ENCODE measurements at places on chromosomes 2 and 18. TPM values are rescaled to one million over a fixed set of nuclear protein-coding genes. Genes with fewer than 3 reads are reported as not detected.
A peak's percentile ranks its signal among the peaks of the same experiment; 100 is the strongest.

GRCh38 chr2:240851078-240851991 lies 17.3 kb upstream of the AGXT start:
- peak; percentile 83 for DNase-seq
- no peak overlapping the region for H3K4me3 ChIP-seq
- no peaks in the 10 kb centered on the region for H3K4me1 ChIP-seq
- H3K27ac ChIP-seq = no peak overlapping the region

DNA sequence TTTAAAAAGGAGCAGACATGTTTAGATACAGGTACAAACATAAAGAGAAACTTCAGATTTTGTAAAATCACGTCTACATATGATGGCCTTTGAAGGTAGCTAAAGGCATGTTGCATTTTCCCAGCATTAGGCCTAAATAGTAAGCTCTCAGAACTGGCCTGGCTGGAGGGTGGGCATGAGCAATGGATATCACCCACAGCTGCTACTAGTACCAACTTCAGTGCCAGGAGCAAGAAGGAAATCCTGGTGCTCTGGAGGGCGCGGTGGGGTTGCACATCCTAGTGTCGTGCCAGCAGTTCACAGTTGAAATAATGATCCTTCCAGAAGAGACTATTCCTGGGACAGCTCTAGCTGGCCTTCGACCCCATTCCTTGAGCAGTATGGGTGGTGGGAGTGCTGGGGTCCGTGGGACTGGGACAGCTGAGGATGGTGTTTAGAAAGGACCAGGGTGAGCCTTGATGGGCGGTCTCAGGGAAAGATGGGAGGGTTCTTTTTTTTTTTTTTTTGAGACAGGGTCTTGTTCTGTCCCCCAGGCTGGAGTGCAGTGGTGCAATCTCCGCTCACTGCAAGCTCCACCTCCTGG lies 4.9 kb downstream of the DES start:
- peaks cover 30% of the 10 kb centered on the region for H3K4me1 ChIP-seq
- DNase-seq = no peak
- peaks cover 19% of the 10 kb centered on the region for H3K27me3 ChIP-seq
- H3K4me3 ChIP-seq = peak overlapping the region; percentile 21
- H3K27ac ChIP-seq = peak overlapping the region; percentile 47

DNA sequence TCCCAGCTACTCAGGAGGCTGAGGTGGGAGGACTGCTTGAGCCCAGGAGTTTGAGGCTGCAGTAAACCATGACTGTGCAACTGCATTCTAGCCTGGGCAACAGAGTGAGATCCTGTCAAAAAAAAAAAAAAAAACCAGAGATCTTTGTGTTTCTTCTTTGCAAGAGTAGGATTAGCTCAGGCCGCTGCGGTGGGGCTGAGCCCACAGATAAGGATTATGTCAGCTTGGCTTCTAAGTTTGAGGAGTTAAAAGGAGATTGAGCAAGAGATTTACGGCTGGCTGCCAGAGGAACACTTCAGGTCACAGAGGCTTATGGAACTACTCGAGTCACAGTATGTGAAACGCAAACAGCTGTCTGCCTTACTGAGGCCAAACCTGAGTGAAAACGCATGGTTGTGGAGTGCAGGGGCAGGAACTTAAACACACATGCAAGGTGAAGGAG lies 146.7 kb upstream of the L3MBTL4 start:
- H3K27ac ChIP-seq = no peak overlapping the region
- no peaks in the 10 kb centered on the region for H3K27me3 ChIP-seq
- no peak overlapping the region for H3K4me3 ChIP-seq
- H3K4me1 ChIP-seq = peaks cover 17% of the 10 kb centered on the region
- no peaks in the 10 kb centered on the region for H3K36me3 ChIP-seq

DNA sequence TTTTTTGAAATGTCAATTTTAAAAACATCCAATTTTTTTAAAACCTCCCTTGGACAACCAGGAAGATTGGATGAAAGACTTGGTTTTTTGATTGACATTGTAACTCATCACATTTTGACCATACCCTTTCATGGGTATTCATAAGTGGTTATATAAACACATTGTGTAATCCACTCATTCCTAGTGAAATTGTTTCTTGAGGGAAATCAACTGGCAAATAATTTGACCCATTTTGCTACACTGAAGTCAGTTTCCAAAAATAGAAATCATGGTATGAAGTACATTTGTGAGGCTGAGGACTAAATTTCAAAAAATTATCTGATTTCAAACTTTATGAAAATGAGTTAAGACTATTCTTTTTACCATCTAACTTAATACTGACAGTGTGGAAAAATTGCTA lies 31.5 kb downstream of the FBXO48 start:
- H3K27me3 ChIP-seq = no peaks in the 10 kb centered on the region
- DNase-seq = no peak
- H3K4me3 ChIP-seq = no peak overlapping the region
- peaks cover 7% of the 10 kb centered on the region for H3K4me1 ChIP-seq
- H3K36me3 ChIP-seq = no peaks in the 10 kb centered on the region
- H3K27ac ChIP-seq = no peak overlapping the region

GRCh38 chr2:10493634-10494281 lies 45.6 kb upstream of the ODC1 start:
- H3K27ac ChIP-seq = no peak overlapping the region
- H3K36me3 ChIP-seq = no peaks in the 10 kb centered on the region
- peaks cover 6% of the 10 kb centered on the region for H3K27me3 ChIP-seq

DNA sequence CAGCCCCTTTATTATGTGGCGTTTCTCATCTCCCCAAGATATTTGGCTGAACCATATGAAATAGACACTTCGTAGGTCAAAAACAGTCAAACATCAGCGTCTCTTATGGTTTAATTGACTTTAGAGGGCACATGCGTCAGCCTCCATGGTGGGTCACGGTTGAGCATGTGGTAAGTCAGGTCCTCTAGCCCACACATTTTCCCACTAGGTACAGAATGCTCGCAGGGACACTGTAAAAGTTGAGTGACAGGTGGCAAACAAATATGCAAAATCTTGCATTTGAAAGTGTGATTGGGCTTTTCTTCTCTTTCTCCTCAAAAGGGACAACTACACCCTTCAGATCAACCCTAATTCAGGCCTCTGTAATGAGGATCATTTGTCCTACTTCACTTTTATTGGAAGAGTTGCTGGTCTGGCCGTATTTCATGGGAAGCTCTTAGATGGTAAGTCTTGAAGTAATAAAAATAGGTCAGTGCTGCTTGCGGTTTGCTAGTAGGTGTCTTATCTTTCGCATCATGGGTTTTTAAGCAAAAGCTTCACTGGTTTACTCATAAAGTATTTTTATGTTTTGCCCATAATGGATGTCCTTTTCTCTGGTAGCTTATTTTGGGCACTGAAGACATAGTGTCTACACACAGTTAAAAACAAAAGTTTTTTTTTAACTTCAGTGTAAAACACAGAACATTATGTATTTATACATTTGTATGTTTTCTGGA lies 261.3 kb downstream of the ALPK2 start:
- no peak overlapping the region for H3K27ac ChIP-seq
- H3K27me3 ChIP-seq = no peaks in the 10 kb centered on the region
- H3K4me1 ChIP-seq = no peaks in the 10 kb centered on the region
- peaks cover 59% of the 10 kb centered on the region for H3K36me3 ChIP-seq

DNA sequence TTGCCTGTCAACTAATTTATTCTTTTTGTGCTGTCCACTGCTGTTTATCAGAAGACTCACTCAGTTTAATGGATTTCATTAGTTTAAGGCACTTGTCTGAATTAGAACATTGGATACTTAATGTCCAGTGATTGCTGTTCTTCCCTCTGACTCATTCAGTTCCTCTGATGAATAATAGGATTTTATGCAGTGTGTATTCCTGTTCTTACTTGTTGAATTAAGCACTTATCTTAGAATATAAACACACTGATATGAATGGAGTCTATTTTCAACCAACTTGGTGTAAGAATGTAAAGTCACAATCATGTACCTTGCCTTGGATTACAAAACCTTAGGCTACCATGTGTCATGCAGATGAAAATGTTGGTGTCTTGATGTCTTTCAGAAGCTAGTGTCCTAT lies 87.0 kb upstream of the PROKR1 start:
- H3K4me1 ChIP-seq = no peaks in the 10 kb centered on the region
- H3K27ac ChIP-seq = no peak overlapping the region
- no peak overlapping the region for H3K4me3 ChIP-seq
- H3K36me3 ChIP-seq = no peaks in the 10 kb centered on the region

- no peak overlapping the region for H3K27ac ChIP-seq
- DNase-seq = peak; percentile 6
- no peak overlapping the region for H3K4me3 ChIP-seq
- H3K4me1 ChIP-seq = no peaks in the 10 kb centered on the region
- no peaks in the 10 kb centered on the region for H3K27me3 ChIP-seq
- no peaks in the 10 kb centered on the region for H3K36me3 ChIP-seq
Measured at GRCh38 chr2:137262594-137262993, 497.2 kb downstream of the THSD7B start.

- no peak overlapping the region for H3K27ac ChIP-seq
- DNase-seq = no peak
- H3K36me3 ChIP-seq = no peaks in the 10 kb centered on the region
- H3K4me3 ChIP-seq = no peak overlapping the region
Measured at GRCh38 chr2:188245230-188245629, 46.4 kb upstream of the GULP1 start.

DNA sequence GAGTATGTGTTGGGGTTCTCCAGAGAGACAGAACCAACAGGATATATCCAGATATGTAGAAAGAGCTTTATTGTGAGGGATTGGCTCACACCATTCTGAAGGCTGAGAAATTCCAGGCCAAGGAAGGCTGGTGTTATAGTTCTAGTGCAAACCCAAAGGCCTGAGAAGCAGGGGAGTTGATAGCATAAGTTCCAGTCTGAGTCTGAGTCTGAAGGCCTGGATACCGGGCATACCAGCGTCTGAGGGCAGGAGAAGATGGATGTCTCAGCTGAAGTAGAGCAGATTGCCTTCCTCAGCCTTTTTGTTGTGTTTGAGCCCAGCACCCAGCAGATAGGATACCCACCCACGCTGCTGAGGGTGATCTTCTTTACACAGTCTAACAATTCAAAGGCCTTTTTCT lies 211.7 kb upstream of the RASGRP3 start:
- H3K36me3 ChIP-seq = peaks cover 8% of the 10 kb centered on the region
- H3K27me3 ChIP-seq = no peaks in the 10 kb centered on the region
- no peak overlapping the region for H3K27ac ChIP-seq
- H3K4me1 ChIP-seq = peaks cover 12% of the 10 kb centered on the region
- DNase-seq = no peak

GRCh38 chr2:172671501-172671900 lies 64.1 kb upstream of the RAPGEF4 start:
- no peak overlapping the region for H3K27ac ChIP-seq
- no peak for DNase-seq
- H3K4me3 ChIP-seq = no peak overlapping the region
- no peaks in the 10 kb centered on the region for H3K27me3 ChIP-seq

- DNase-seq = peak; percentile 64
- H3K27ac ChIP-seq = no peak overlapping the region
- H3K4me1 ChIP-seq = no peaks in the 10 kb centered on the region
- no peaks in the 10 kb centered on the region for H3K36me3 ChIP-seq
- H3K4me3 ChIP-seq = no peak overlapping the region
Measured at GRCh38 chr2:145114726-145115125, 594.8 kb upstream of the ZEB2 start.

DNA sequence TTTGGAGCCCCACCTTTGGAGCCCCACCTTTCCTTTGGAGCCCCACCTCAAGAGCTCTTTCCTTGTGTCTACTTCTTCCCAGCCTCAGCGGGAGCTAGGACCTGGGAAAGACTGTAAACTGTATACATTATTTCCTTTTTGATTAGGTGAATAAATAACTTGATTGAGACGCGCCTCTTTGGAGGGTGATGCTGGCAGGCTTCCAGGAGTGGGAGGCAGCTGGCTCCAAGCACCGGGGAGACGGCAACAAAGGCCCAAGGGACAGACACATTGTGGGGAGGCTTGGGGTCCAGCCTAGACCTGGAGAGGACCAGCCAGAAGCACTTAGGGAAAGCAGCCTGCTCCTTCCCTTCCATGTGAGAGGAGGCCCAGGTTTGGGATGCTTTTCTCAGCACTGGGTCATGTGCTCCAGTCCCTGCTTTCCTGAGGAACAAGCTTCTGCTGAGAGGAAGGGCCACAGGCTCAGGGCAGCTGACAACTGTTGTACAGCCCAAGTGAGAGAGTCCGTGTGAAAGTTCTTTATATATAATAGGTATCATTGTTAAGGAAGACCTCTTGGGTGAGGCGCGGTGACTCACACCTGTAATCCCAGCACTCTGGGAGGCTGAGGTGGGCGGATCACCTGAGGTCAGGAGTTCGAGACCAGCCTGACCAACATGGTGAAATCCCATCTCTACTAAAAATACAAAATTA lies 297.2 kb upstream of the SLC14A2 start:
- no peaks in the 10 kb centered on the region for H3K27me3 ChIP-seq
- H3K36me3 ChIP-seq = no peaks in the 10 kb centered on the region
- no peak overlapping the region for H3K4me3 ChIP-seq
- no peak overlapping the region for H3K27ac ChIP-seq
- peaks cover 2% of the 10 kb centered on the region for H3K4me1 ChIP-seq

DNA sequence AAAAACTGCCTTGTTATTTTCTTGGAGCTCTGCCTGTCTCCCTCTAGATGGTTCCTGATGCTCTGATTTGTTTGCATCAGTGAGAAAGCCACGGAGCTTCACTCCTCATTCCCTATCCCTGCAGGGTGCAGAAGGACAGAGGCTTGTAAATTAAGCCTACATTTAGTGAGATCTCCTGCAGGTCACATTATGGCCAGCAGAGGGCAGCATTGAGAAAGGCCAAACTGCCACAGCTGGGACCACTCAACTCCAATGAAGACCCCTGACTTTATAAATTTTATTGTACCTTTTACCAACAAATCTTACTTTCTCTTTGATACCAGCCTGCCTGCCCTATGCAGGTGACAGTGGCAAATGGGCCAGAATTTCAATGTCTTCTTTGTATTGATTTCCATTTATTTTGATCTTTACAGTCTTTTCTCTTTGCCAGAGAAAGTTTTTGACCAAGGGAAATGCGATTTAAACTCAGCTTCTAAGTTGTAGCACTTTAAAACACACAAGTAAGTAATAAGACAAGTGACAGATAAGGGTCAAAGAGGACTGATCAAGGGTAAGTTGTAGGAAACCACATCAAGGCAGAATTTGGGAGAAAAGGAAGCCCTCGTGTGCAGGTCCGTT lies 1029.1 kb upstream of the KLHL29 start:
- peak; percentile 52 for DNase-seq
- no peak overlapping the region for H3K27ac ChIP-seq
- H3K36me3 ChIP-seq = no peaks in the 10 kb centered on the region
- no peak overlapping the region for H3K4me3 ChIP-seq
- H3K27me3 ChIP-seq = no peaks in the 10 kb centered on the region

DNA sequence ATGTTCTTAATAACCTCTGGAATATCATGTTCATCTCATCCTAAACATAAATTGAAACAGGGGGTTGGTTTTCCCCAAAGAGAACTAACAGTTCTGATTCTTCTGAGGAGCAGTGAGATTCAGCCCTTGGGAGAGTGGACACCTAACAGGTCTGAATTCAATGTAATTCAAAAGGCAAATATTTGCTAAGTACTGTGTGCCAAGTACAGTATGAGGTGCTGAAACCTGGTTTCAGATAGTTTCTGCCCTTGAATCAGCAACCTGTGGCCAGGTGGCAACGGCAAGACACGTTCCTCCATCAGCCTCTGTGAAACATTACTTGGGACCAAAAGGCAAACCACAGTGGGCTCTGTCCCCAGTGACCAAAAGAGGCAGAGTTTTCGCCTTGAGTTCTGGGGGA lies 1.3 kb downstream of the LRRC30 start:
- peaks cover 2% of the 10 kb centered on the region for H3K27me3 ChIP-seq
- H3K4me1 ChIP-seq = peaks cover 26% of the 10 kb centered on the region
- peak overlapping the region; percentile 30 for H3K4me3 ChIP-seq
- H3K36me3 ChIP-seq = no peaks in the 10 kb centered on the region
- no peak for DNase-seq

NEU2 gene
- total RNA-seq = not detected

PAIP2B gene
- total RNA-seq = 5.9 TPM

REEP1 gene
- total RNA-seq = 48.0 TPM

UPP2 gene
- not detected for total RNA-seq
